Stimulated activated naive CD4-positive, alpha-beta T cell treated with Interleukin-2 at 50 U/mL for 16 hours (primary cell): ENCODE measurements at places on chromosomes 2 and 18.

- DNase-seq = no peak
These were observed 13.6 kb upstream of the RTN4 start for GRCh38 chr2:55063713-55064323.

GRCh38 chr2:202031246-202031951, 2.3 kb upstream of the FZD7 start:
- no peak for DNase-seq

- DNase-seq = no peak
These were observed 9.1 kb downstream of the CAB39 start for GRCh38 chr2:230721712-230722111.

DNA sequence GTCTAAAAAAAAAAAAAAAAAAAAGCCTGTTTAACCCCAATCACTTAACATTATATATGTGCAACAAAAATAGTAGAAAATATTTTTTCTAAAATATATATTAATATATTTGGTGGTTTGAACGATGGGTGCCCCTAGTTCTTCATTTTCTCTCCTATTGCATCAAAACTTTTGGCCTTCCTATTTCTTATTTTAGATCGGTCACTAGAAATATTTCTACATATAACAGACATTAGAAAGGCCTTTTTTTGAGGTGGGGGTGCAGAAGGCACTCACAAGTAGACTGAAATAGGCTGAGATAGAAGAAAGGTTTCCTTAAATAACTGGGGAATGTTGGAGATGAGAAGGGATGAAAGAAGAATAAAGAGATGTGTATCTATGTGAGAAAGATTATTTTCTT, 49.3 kb upstream of the AP1S3 start:
- DNase-seq = no peak
